ENCODE measurements at places on chromosomes 1 and 21.
A peak's percentile ranks its signal among the peaks of the same experiment; 100 is the strongest.

GRCh38 chr1:201888282-201889089, at the start of gene SHISA4:
TSS of gene SHISA4 (plus strand) at chr1:201888898. CDS start at chr1:201888995, 97 bp downstream.
- ATAC-seq: peak; percentile 52

DNA sequence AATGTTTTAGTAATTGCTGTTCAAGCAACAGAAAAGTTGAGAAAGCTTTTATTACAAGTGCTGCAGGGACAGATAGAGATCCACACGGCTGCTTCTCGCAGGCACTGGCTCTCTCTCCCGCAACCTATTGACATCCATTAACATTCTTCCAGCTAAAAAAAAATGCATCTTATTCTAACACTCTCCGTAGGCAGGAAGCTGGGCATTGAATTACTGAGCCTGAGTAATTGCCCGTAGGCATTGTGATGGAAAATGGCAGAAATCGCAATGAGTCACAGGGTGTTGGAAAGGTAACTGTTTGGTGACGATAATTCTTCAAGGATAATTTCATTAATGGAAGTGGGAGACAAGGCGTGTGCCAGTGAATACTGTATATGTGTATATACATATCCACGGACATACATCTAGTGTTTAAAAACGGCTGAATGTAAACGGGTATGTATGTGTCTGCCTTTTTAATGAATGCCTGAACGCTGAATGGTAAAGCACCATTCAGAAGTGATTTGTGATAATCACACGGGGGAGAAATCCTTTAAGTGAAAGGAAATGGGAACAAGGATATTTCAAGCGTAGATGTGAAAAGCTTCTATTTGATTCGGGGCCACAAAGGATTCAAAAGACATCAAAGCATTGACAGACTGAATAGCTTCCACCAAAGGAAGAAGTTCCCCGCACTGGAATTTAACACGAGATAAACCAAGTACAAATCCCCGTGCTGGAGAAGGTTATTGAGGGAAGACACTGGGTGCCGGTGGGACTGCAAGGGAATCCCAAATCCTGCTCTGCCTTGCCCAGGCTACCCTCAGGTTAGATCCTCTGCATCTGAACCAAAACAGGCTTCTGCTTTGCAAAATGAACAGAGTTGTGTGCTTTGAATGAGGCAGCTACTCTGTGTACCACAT, 567.2 kb downstream of the NPHP4 start:
- no peak for ATAC-seq

- ATAC-seq: peak; percentile 84
Measured at GRCh38 chr21:14620152-14620551, 74.0 kb upstream of the SAMSN1 start.

GRCh38 chr21:17598437-17598836, 14.3 kb downstream of the BTG3 start:
- ATAC-seq: no peak

- ATAC-seq: no peak
Measured at GRCh38 chr1:172350856-172351255, 69.6 kb upstream of the C1orf105 start.

DNA sequence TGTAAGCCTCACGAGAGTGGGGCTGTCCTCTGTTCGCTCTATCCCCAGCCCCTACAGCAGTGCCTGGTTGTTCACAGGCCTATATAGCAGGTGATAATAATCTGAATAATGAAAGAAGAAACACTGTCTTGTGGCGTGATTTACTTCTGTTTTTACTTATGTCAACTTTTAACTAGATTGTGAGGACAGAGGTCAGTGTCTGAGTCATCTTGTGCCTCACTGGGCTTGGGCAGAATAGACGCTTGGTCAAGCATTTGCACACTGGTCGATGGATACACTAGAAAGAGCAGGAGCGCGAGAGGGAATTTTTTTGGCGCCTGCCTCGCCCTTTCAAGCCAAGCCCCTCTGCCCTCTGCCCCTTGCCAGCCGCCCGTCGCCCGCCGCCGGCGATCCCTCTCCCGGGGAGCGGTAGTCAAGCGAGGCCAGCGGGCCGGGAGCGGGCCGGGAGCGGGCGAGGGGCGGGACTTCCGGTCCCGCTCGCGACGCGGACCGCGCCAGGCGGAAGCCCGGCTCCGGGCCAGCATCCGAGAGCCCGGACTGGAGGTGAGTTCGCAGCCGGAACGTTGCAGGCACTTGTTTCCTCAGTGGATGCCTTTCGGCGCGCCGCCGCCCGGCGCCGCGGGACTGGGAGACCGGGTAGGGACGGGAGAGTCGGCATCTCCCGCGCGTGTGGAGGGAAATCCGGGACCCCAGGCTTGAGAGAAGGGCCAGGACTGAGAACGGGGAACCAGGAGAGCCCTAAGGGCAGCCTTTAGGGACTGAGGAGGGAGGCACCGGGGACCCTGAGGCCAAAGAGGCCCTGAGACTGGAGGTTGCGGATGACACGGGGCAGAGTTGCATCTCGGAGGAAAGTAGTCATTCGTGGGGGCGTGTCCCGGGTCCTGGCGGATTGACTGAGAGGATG, at the start of gene DISP1:
Gene DISP1 (plus strand): TSS at position 504 of the 904 bp plus-strand sequence. CDS start 127,785 bp downstream, outside the sequence.
- peak; percentile 88 for ATAC-seq

- ATAC-seq: no peak
Measured at GRCh38 chr1:30877205-30877912, 31.2 kb downstream of the SDC3 start.

Data from activated CD4-positive, CD25-positive, alpha-beta regulatory T cell treated with anti-CD3 and anti-CD28 coated beads, Interleukin-2, amount 50 U/mL, for 24 hours (primary cell).